ENCODE measurements at places on chromosomes 4 and X.

- DNase-seq: no peak
Observed at GRCh38 chrX:108299101-108299591, 139.1 kb downstream of the COL4A6 start.

GRCh38 chr4:78622253-78622979 is 70.8 kb downstream of the ANXA3 start:
- no peak for DNase-seq

DNA sequence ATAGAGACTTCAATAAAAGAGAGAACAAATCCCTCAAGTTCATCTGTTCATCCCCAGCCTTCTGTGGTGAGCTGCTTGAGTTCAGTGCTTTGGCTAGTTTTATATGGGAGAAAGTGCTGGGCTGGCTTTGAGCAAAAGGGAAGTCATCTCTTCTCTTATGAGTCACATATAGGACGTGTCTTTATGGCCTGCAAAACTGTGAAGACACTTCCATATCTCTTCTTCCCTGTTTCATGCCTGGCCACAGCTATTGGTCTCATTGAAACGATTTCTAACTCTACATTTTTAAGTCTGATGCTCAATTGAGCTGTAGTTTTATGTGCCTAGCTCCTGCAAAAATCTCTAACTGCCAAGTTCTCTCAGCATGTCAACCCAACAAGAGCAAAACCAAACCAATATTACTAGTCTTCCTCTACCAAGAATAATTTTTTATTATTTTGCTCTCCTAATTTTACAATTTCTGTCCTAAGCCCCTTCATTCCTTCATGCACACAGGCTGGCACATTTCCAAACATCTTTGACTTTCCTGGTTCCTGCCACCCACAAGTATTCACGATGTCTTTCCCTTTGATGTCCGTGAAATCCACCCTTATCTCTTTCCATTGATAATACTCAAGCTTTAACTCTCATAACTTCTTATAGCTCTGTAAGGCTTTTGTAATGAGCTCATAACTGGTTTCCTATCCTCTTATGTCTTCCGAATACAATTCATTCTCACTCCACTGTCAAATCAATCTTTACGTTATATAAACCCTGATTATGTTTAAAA is 165.3 kb downstream of the BTC start:
- DNase-seq: no peak

DNA sequence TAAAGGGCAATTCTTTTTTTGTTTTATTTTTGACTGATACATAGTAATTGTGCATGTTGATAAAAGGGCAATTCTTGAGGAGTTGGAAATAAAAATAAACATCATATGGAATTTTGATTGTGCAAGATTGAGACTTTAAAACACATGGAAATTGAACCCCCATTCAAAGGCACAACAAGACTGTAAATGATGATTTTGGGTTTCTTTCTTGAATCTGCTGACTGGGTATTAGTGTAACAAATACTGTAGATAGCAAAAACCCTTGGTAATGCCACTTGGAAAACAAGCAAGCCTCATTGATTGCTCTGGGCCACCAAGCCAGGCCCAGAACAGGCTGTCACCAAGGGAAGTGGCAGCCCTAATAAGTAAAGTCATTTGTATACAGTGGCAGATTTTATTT is 73.0 kb upstream of the ANXA3 start:
- no peak for DNase-seq

DNA sequence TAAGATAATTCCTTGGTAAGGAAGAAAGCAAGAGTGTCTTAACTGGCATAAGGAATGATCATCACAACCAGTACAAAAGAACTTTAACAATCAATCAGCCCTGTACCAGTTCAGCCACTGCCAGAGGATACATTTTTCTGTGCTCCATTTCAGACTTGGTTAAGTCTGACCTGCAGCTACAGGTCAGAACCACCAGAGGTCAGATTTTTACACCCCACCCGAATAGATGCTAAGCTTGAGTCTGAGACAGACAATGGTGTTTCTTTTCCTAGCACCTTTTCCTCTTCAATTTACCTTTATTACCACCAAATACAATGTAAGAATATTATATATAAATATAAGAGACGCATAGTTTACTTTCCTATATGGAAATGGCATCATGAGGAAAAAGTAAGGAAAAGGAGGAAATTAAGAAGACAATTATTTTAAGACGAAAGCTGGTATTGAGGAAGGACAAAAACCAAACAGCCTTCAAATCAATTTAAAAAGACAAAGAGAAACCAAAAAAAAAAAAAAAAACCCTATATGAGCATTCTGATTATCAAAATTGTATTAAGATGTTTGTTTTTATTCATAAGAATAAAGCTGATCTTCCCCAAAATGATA is 215.3 kb upstream of the TTC29 start:
- no peak for DNase-seq

DNA sequence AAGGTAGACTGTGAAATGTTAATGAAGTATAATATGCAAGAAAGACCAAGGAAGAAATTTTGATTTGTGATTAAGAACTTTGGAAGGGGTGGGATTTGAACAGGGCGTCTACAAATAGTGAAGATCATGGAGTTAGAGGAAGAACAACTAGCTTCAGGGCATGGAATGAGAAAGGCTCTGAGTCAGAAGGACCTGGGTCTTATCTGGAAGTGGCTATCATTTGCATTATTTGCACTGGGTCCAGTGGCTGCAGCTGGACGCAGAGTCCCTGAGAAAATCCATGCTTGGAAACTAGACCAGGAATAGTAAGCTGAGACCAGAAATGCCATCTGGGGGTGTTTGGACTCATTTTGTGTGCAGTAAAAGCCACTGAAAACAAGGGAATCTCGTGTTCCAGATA is 4.3 kb upstream of the LIMCH1 start:
- DNase-seq: no peak

- DNase-seq: no peak
Observed at GRCh38 chrX:107227780-107228485, 21.5 kb downstream of the DNAAF6 start.

GRCh38 chr4:38149997-38150671 is 189.9 kb downstream of the PTTG2 start:
- no peak for DNase-seq

DNA sequence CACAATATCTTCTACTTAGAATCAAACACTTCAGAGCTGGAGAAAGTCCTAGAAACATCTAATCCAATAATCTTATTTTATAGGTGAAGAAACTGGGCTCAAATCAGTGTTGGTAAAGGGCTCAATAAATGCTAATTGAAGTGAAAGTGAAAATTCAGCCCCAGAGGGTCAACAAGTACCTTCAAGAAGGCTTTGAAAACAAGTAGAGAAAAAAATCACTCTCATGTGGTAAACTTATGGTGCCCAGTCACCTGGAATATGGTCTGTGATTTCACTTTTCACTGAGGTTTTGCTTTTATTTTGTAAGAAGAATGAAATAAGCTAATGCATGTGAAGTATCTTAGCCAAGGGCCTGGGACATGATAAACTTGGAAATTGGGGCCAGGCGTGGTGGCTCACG is 29.1 kb upstream of the EIF4E start:
- DNase-seq: no peak

DNA sequence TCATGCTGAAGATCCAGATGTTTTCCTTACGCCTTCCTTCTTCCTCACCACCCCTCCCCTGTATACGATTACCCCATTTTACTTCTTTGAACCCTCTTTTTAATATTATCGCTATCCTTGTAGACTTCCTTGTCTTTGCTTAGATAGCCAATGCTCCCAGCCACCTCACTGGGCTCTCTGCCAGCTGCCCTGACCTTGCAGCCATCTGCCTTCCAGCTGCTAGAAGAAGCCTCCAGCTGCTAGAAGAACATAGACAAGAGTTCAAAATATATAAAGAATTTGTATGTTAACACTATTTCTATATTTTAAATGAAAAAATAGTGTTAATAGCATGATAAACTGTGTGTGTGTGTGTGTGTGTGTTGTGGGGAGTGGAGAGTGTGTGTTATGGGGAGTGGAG is 374.7 kb downstream of the ANKRD50 start:
- DNase-seq: no peak

Data from stimulated activated CD4-positive, alpha-beta T cell treated with anti-CD3 and anti-CD28 coated beads, Interleukin-15, amount 100 ng/mL, for 1 hour (primary cell).